ENCODE measurements at places on chromosomes 11 and 22.
A peak's percentile ranks its signal among the peaks of the same experiment; 100 is the strongest.

GRCh38 chr11:47552056-47552565 is 821 bp downstream of the CELF1 start:
- no peak for DNase-seq

- no peak for DNase-seq
Measured at GRCh38 chr11:95466416-95466815, 235.4 kb upstream of the SESN3 start.

DNA sequence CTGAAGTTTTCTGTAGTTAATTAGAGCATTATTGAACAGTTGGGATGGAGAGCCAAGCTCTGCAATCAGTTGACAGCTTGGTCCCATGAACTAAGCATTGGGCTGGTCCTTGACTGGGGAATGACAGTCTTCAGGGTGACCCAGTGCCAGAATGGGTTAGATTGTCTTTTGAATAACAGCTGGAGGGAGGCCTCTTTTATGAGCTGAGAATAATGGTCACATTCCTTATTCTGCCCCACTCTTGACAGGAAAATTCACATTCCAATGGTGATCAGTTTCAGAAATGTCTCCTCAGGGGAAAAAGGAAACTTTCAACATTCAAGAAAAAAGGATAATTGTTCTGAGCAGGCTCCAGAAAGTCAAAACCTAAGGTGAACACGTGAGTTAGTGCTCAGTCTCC is 113.9 kb downstream of the KIRREL3 start:
- no peak for DNase-seq

DNA sequence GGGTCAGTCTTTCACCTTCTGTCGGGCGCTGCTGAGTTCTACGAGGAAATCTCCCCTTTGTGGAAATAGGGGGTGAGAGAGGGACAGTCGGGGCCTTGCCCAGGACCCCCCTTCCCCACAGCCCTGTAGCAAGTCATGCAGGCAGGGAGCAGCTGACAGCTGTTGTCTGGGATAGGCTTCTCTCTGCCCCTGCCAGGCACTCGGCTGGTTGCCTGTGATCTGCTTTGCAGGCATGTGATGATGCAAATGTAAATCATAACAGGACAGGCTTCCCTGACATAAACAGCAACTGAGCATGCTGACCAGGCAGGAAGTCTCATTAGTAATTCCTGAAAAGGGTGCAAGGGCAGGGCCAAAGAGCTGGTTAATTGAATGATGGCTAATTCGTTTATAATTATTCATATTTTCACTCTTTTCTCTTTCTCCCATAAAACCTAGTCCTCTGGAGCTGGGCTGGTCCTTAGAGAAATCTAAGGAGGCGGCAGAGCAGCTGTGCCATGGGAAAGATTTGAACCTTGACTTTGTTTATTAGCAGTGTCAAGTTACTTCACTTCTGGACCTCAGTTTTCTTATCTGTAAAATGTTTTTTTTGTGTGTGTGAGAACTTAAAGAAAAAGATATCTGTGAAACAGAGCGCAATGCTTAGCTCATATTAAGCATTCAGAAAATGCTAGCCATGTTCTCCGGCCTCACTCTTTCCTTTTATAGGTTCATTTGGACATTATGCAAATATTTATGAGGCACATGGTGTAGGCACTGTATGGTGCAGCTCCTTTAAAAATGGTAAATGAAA is 129.7 kb downstream of the LDLRAD3 start:
- DNase-seq = no peak

GRCh38 chr11:45336136-45336535 is 50.0 kb upstream of the SYT13 start:
- DNase-seq = no peak

DNA sequence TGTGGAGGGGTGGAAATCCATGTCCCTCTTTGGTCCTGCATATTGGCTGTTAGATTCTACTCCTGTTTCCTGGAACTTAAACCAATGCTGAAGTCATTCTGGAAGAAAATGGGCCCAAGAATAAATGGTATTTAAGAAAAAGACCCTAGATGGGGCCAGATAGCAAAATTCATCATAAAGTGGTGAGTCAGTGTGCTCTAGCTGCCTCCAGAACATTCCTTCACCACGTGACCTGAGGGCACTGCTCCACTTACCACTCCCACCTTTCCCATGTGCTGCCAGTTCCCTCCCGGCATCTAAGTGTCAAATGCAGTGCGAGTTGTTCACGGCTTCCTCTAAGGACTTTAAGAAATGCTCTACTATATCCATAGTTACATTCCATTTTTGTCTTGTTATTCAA is 30.9 kb upstream of the NAP1L4 start:
- no peak for DNase-seq

- no peak for DNase-seq
Measured at GRCh38 chr11:123973816-123974215, 3.8 kb downstream of the OR10S1 start.

- no peak for DNase-seq
Measured at GRCh38 chr11:32829157-32829679, 509 bp upstream of the PRRG4 start.

DNA sequence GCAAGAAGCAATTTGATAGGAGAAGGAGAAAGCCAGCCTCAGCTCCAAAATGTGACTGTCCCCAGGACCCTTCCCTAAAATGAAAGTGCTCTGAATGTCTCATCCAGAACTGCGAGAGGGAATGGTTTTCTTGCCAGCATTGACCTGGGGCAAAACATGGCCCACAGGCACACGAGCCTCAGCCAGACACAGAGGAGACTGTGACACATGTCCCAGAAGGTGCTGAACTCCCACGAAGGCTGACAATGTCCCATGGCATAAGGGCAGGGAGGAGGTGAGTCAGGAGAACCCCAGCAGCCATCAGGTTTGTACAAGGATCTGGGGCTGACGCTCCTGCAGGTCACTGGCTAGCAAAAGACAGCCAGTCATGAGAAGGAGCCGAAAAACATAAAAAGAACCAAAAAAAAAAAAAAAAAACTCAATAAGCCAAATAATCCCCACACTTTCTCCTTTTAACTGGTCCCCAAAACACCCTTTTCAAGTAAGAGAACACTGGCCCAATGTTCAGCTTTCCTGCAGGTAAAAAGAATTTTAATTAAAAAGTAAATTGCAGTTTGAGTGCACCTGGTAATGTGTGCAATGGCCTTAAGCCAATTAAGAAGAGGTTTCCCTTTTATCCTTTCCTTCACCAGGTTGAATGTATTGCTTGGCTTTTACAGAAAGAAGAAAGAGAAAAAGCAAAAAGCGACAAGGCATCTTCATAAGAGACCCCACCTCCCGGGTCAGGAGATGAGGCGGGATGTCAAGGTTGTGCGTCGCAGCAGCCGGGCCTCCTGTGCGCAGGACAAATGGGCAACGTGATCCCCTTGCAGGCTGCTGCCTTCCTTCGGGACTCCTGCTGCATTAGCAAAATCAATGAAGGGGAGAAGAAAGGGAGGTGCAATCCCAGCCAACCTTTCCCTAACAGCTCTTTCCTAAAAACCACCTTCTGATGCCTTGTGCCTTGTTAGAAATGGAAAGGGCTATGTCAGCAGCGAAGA is 43.6 kb downstream of the GALNT18 start:
- no peak for DNase-seq

DNA sequence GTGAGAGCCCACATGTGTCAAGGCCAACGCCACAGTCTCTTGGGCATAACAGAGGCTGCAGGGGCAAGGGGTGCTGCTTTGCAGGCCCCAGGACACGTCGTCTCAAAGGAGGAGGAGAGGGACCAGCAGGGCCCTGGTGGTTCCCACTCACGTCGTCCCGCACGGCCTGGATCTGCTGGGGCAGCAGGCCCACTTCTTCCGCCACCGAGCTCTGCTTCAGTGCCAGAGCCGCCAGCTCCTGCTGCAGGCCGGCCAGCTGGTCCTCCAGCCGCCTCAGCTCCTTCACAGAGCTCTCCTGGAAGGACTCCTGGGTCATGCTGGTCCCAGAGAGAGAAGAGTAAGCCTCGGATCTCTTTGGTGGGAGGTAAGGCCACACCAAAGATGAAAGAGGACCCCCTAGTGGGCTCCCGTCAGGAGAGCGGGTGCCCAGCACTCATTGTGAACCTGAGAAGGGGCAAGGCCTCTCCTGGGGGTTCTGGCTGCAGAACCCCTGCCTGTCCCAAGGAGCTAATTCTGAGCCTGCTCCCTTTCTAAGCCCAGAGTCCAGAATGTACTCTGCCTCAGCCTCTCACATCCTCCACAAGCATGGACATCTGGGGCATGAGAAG is 15.6 kb downstream of the SUN2 start:
- no peak for DNase-seq

DNA sequence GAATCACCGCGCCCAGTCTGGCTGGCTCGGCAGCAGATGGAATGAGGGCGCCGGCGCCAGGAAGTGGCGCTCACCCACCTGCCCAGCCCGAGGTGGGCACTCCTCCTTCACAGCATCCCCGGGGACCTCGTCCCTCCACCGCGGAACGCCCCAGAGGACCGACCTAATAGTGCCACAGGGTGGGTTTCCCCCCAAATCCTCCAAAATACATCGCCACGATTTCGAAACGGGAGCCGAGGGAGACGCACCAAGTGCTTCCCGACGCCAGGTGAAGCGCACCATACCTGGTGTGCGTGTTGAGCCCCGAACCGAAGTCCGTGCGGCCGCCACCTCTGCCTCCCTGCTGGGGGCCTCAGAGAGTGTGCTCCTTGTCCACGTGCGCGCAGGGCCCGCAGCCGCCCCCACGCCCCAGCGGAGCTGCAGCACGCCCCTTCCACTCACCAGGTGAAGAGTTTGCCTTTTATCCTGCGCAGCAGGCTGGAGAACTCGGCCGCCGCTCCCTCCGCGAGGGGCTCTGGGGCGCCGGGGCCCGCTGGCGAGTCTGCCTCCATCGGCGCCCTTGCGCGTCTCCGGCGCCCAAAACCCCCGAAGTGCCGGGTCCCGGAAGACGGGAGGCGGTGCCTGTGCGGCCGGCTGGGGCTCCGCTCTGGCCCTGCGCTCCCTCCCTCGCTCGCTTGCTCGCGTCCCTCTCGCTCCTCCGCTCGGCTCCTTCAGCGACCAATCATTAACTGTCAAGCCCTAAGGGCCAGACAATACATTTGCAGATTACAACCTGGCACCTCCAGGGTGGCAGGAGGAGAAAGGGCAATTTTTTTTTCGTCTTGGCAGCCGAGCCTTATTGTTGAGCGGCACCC is at the start of gene SLC35F2:
Gene SLC35F2, minus strand, starts transcription at position 571 of the 854 bp plus-strand sequence. Its CDS starts 20 bp downstream, at position 551.
- peak; percentile 62 for DNase-seq

- DNase-seq = no peak
Measured at GRCh38 chr22:41308054-41308453, 6.7 kb downstream of the ZC3H7B start.

DNA sequence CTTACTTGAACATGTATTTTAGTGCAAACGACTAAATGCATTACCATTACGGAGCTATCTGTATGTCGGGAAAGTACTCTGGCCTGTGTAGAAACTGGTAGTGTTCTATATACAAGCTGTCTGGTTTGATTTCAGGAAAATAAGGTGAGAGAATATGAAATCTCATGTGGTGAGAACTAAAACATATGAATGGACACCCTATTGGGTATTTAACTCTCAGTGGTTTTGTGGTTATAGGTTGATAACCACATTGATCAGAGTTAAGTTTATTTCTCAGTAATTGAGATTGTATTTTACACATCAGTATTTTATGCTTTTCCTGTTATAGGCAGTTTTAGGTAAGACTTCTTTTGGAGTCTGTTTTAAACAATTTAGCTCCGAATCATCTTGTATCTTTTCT is 10.4 kb downstream of the ANO5 start:
- DNase-seq = no peak

DNA sequence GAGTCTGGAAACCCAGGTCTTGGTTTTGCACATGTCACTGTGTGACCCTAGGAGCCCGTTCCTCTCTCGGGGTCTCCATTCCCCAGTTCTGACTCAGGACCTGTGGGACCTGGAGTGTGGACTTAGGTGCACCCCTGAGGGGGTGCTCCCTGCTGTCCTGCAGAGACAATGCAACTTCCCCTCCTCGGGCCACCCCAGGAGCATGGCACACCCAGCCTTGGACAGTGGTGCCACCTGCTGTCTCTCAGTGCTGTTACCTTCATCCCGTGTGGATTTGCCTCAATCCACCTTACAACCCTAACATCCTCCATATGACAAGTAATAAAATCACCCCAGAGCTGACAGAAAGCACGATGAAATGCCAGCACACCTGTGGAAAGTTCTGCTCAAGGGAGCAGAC is 27.5 kb upstream of the CRYBB3 start:
- no peak for DNase-seq

DNA sequence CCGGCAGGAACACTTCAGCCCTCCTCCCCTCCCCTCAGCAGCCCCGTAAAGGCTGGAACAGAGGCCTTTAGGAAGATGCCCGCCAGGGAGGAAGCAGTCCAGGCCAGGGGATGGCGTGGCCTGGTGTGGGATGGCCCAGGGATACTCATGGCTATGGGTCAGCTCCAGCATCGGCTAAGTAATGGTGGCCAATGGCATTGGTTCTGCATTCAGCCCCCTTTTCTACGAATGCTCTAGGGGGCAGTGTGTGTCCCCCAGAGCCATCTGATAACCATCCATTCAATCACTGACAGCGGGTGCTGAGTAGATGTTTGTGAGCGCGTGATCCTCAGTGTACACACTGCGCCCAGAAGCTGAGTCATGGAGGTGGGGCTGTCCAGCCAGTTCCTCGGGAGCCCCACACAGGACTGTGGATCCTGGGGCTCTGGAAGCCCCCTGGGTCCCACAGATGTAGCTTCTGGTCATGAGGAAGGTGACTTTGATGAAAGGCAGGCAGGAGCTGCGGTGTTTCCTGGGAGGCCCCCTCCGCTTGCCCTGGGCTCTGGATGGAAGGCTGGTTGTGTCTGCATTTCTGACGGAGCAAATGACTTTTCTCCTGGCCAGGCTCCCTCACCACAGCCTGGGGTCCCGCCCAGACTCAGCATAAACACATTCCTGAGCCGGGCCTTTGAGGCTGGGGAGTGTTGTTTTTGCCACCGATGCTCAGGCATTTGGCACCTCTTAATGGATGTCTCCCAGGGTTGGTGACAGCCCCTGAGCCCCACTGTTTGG is 46.5 kb downstream of the FBLN1 start:
- no peak for DNase-seq

GRCh38 chr11:68125164-68125563 is 4.0 kb upstream of the CHKA start:
- no peak for DNase-seq

DNA sequence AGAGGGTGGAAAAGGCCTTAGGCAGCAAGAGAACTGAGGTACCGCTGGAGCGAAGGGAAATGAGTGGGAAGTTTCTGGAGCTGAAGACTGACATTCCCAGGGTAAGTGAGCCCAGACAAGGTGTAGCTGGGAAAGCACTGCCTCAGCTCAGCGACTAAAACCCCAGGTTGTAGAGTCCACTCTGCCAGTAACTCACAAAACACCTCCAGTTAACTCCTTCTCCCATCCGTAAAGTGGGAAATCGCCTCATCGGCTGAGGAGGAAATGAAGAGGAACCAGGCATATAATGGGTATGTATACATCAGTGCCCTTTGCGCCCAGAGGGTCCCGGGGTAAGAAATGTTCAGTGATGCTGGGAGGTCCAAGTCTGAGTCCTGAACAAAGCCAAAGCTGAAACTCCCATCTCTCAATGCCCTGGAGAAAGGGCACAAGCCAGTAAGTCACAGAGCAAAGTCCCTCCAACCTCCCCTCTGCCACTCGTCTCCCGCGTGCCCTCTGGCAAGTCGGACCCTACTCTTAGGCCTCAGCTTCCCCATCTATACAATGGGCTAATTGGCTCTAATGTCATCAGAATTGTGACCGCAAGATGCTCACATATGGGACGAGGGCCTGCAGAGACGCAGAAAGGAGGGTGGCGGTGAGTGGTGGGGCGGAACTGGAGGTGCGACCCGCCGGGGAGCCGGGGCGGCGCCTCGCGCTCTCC is 588 bp downstream of the VPS37C start:
- no peak for DNase-seq
